ENCODE measurements at places on chromosomes 4 and X.

DNA sequence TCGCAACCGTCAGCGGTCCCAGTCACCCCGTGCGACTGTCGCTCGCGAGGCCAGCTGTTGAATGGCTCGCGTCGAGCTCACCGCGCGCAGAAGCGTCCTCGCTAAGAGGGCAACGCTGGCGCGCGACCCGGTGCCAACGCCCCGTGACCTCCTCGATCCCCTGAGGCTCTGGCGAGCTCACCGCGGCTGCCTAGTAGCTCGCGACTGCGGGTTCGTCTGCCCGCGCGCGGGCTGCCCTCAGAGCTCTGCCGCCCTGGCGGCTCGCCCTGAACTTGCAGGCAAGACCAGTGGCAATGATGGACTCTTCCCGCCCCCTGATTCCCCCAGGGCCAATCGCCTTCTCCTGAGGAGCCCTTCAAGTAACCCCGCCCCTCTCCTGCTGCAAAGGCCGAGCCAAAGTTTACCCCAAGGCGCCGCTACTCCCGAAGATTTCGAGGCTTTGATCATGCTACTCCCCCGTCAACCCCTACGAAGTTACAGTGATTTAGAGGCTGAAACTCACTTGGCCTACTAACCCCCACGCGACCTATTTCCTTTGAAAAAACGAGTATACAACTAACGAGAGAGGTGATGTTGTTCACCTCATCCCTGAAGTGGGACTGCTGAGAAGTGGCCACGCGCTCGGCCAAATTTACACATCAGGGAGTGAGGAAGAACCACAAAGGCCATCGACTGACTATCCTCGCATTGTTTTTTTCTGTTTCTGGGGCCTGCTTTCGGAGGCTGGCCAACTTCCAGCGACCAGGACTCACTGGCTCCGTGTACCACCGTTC lies 37.5 kb downstream of the PGRMC1 start:
- no peak for DNase-seq

GRCh38 chr4:179447308-179447707 lies 2005.1 kb upstream of the AGA start:
- DNase-seq: no peak

- no peak for DNase-seq
Observed at GRCh38 chr4:117421706-117422105, 336.3 kb upstream of the TRAM1L1 start.

DNA sequence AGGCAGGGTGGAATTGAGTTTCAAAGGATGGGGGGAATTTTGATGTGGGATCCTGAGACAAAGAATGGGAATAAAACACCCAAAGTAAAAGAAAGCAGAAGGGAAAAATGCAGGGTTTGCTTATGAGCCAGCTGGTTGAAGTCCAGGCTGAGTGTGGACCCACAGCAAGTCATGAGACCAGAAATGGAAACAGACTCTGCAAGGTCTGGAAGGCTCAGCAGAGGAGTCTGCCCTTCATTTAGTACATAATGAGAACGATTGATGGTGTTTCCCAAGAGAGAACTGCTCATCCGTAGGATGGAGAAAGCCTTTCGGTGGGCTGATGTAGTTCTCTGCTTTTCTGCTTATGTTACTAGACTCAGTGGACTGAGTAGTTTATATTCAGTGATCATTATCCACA lies 259.1 kb downstream of the C4orf33 start:
- DNase-seq: no peak

GRCh38 chr4:685679-686412 lies 3.1 kb downstream of the SLC49A3 start:
- DNase-seq: no peak

- no peak for DNase-seq
Observed at GRCh38 chrX:637660-638481, 7.3 kb downstream of the SHOX start.

DNA sequence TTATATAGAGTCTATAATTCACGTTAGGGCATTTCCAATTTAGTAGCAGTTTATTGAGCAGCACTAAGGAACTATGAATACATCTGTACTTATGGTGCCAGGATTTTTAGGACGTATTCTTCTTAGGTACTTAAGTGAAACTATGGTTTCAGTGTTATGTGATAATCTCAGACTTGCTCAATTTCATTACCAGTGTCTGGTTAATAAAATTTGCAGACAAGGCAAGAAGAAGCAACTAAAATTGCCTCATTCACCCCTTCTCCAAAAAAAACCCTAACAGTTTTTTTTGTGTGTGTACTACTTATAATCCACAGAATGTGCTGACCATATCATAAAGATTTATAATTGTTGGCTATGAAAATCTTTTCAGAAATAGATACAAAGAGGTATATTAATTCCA lies 6.0 kb upstream of the CXCL10 start:
- no peak for DNase-seq

- DNase-seq: no peak
Observed at GRCh38 chrX:50372966-50373365, 97.7 kb downstream of the DGKK start.

GRCh38 chrX:39896951-39897740 lies 200.6 kb downstream of the BCOR start:
- DNase-seq: no peak

GRCh38 chr4:6331018-6331417 lies 61.4 kb downstream of the WFS1 start:
- DNase-seq: no peak

GRCh38 chr4:110668463-110669235 lies 45.8 kb upstream of the PITX2 start:
- DNase-seq: no peak

DNA sequence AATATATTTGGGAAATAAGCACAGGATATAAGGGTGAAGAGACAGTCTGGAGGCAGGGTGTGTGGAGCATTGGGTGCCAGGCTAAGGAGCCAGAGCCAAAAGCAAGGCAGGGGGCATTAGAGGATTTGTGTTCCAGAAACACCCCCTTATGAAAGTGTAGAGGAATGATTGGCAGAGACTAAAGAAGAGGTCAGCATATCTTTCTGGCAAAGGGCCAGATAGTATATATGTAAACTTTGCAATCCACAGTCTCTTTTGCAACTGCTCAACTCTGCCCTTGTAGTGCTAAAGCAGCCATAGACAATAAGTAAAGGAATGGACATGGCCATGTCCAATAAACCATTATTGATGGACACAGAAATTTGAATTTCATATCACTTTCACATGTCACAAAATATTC lies 3.6 kb upstream of the SLC9A6 start:
- no peak for DNase-seq

- no peak for DNase-seq
Observed at GRCh38 chr4:169128902-169129301, 118.8 kb upstream of the CBR4 start.

DNA sequence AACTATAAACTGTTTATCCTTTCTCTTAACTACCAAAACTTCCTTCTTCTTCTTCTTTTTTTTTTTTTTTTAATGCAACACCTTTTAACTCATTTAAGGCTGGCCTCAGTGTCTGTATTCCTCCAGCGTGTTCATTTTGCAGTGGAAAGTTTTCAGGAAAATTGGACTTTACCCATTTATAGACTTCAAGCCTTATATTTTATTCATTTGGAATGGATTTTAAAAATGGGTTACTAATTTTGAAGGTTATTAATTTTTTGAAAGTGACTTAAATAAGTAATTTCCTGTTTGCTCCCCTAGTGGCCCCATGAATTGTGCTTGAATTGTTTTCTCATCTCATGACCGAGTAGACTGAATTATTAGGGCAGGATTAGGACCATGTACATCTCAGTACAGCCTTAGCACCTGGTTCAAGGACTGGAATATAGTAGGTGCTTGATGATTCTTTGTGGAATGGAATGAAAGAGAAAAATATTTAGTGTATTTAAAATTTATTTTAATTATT lies 282.7 kb downstream of the ANKRD50 start:
- no peak for DNase-seq

- peak; percentile 53 for DNase-seq
Observed at GRCh38 chr4:88592600-88593448, 544 bp downstream of the HERC3 start.

- no peak for DNase-seq
Observed at GRCh38 chr4:6474053-6474568, 1.7 kb upstream of the PPP2R2C start.

DNA sequence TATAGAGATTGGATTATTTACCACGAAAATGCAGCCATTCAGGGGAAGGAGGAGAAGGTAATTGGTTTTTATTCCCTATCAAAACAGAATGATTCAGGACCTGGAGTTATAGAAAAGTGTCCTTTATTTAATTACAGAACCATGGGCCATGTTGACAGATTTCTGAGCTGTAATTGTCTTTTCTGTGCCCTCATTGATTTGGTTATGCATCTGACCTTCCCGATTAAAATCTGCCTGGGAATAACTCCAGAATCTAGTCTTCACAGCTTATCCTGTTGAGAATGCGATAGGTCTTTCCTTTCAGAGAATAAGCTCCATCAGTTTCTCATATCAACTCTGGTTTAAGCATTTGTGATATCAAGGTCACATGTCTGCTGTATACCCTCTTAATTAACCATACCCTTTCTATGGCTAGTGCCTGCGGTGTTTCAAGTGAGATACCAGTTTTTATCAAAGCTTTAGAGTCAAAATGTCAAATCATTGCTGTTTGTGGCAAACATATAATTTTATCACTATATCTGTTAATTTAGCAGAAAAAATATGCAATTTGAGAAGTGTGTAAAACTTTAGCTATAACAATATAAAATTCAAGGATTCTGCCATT lies 37.2 kb upstream of the ANK2 start:
- no peak for DNase-seq

GRCh38 chr4:82458729-82459128 lies 28.3 kb downstream of the ENOPH1 start:
- DNase-seq: no peak

GRCh38 chr4:78737035-78737434 lies 39.1 kb upstream of the BMP2K start:
- no peak for DNase-seq

GRCh38 chrX:47927212-47927611 lies 76.6 kb downstream of the ZNF182 start:
- no peak for DNase-seq

DNA sequence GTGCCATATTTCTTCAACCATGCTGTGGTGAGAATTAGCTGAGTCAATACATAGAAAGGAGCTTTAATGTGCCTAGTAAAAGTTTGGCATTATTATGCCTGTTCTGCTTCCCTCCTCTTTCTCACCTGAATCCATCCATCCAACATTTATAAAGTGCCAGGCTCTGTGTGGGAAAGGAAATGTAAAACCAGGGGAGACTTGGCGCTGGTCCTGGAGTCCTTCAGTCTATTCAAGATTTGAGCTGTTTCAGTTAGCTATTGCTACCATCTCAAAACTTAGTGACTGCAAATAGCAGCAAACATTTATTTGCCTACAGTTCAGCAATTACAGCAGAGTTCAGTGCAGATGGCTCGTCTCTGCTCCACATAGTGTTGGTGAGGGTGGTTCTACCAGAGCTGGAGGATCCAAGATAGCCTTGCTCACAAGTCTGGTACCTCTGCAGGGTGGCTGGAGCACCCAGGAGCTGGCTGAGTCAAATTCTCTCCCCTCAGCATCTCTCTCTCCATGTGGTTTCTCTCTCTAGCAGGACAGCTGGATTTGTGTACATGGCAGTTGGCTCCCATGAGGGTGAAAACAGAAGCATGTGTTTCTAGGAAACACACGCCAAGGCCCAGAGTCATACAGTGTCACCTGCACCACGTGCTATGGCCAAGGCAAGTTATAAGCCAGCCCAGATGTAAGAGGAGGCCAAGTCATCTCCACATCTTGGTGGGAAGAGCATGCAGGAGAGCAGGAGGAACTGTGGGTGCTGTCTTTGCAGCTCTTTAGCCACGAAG lies 77.3 kb downstream of the FHDC1 start:
- DNase-seq: no peak

- no peak for DNase-seq
Observed at GRCh38 chrX:617401-617800, 13.2 kb upstream of the SHOX start.

DNA sequence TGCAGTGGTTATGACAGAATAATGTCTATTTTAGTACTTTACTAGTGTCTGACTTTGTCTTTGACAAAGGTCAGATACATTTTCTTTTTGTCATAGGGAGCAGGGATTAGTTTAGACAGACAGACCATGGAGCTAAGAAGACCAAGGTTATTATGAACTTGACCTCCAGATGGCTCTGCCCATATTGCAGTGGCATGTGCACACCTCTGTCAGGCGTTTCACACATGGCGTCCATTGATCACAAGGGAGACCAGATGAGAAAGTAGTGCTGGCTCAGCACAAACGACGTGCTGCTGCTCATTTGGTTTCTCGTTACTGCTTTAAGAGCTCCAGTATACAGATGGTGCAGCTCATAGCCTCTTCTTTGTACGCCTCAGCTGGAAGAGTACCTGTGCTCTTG lies 56.3 kb upstream of the HPSE start:
- no peak for DNase-seq

DNA sequence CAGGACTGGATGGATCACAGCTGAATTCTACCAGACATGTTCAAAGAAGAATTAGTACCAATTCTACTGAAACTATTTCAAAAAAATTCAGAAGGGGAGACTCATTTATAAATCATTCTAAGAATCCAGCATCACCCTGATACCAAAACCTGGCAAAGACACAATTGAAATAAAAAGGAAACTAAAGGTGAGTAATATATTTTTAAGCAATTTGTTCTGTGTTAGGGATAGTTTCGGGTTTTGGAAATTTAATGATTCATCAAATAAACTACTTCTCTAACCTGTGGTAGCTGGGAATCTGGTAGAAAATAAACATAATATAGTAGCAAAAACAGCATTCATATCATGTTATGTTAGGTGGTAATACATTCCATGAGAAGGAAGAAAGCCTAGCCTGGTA lies 662.2 kb upstream of the BOD1L1 start:
- DNase-seq: no peak

- no peak for DNase-seq
Observed at GRCh38 chr4:140807491-140808252, 51.5 kb upstream of the TBC1D9 start.

GRCh38 chr4:7823416-7823824 lies 116.2 kb downstream of the AFAP1 start:
- no peak for DNase-seq

DNA sequence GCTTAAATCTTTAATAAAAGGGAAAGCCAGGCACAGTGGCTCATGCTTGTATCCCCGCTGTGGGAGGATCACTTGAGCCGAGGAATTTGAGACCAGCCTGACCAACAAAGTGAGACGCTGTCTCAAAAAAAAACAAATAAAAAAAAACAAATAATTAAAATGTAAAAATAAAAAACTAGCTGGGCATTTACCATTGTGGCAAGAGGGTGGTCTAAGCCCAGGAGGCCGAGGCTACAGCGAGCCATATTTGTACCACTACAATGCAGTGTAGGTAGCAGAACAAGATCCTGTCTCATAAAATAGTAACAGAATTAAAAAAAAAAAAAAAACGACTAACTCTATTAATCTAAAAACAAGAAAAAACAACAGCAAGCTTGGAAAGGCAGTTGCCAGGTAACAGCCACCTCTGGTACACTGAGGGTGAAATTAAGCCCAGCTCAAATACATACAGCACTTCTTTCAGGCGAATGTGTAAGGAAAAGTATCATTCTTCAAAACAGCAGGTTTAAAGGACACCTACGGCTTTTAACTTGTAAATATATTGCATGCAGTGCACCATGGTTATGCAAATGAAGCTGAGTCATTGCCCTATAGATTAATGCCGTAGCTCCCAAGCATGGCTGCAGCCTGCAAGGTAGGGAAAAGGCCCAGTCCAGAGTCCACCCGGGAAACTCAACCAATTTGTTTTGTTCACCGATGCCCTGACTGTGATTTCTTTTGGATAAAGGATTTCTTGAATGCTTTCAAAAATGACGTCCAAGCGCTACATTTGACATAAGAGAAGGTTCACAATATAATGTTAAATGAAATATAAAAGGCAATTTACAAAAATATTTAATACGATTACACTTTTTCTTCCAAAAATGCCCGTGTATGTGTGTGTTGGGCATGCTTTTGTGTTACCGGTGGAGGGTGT lies 14.5 kb upstream of the TXLNG start:
- no peak for DNase-seq

- no peak for DNase-seq
Observed at GRCh38 chr4:1023895-1024740, 12.7 kb downstream of the FGFRL1 start.
